ENCODE measurements at places on chromosomes 13 and 19.

- no peak for DNase-seq
Observed at GRCh38 chr13:84684048-84684662, 801.9 kb upstream of the SLITRK1 start.

- no peak for DNase-seq
Observed at GRCh38 chr13:25217023-25217885, 45.2 kb upstream of the AMER2 start.

DNA sequence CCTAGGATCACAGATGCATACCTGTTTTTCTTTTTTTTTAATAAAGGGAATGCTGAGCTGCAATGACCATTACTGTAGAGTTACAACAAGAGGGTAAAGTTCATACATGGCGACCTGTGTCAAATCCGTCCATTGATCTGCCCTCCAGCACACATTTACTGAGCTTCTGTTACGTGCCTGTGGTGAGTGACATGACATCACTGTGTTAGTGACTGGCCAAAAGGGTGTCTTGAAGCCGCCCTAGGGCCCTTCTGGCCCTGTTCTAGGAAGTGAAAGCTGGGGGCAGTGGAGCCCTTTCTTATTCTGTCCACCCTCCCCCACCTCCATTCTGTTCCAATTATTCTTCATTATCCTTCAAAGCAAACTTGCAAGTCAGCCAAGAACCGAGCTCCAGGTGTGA is 66.3 kb downstream of the ZIC5 start:
- no peak for DNase-seq

GRCh38 chr19:1809678-1810077 is 2.4 kb downstream of the ATP8B3 start:
- DNase-seq: no peak

DNA sequence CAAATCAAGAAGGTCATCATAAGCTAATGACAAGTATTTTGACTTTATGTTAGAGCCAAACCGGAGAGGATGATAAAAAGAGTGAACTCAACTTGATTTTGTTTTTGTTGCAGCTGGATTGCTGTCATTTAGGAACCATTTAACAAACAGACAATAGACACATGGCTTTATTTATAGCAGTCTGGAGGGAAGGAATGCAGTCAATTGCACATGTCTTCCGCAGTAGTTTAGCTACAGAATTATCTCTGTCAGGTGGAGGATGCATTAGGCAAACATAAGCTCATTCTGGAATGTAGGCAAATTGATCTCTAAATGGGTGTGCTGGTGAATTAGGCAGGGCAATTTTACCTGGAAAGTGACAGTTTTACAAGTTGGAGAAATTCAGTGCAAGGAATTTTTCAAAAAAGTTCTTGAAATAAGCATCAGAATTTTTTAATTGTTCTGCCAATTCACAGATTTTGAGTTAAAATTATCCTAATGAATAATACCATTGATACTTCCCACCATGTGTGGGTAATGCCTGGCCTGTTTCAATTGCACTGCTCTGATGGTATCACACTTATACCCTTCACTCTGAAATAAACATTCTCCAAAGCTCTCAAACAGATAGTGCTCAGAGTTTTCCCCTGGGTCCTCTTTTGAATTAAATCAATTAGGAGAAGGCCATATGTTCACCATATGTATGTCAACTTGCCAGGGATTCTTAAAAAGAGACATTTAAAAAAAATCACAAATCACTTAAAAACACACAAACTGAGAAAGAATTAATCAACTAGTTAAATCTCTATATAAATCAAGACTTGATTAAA is 318.3 kb downstream of the NDFIP2 start:
- DNase-seq: no peak

- DNase-seq: no peak
Observed at GRCh38 chr19:52138983-52139251, 821 bp downstream of the ZNF616 start.

GRCh38 chr13:46964789-46965527 is 68.1 kb upstream of the HTR2A start:
- no peak for DNase-seq

Measured in prostate gland (tissue), 2 donors.